ENCODE measurements at places on chromosomes 12 and 14.

- DNase-seq = no peak
Observed at GRCh38 chr14:33691907-33692306, 259.0 kb downstream of the EGLN3 start.

DNA sequence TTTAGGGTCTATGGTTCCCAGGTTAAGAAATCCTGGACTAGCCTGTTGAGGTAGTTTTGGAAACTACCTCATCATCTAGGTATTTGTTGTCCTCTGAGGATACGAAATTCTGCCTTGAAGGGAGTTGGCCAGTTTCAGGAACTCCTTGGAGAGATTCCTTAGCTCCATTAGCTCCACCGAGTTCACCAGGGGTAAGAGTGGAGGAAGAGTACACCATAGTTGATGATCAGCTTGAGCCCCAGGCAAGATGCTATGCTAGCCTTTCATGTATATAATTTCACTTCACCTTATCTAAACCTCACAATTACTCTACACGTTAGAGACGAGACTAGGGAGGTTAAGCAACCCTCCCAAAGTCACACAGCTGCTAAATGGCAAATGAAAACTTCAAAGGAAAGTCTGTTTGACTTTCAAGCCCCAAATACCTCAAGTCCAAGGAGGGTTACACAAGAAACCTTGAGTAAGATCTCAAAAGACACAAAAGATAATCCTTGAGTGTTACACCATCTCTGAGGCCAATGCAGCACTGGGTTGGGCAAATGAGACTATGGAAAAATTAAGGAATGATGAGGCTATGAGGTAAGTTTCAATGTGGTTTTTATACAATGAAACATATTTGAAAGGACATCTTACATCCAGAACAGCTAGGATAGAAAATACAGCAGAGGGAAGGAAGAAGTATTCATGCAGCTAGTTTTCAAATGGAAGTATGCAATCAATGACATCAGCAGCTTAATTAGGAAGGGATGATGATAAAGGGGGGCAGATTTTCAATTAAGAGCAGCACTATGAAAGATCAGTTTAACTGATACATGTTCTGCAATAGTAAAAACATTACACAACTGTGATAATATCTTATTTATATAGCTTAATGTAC lies 97.2 kb upstream of the KRAS start:
- no peak for DNase-seq

- no peak for DNase-seq
Observed at GRCh38 chr14:62247266-62247665, 485.0 kb downstream of the SNAPC1 start.

GRCh38 chr14:36451310-36452065 lies 68.5 kb downstream of the NKX2-1 start:
- DNase-seq = no peak

- no peak for DNase-seq
Observed at GRCh38 chr12:39840422-39840821, 220.8 kb upstream of the ABCD2 start.

- DNase-seq = no peak
Observed at GRCh38 chr12:5088586-5089264, 45.0 kb downstream of the KCNA5 start.

DNA sequence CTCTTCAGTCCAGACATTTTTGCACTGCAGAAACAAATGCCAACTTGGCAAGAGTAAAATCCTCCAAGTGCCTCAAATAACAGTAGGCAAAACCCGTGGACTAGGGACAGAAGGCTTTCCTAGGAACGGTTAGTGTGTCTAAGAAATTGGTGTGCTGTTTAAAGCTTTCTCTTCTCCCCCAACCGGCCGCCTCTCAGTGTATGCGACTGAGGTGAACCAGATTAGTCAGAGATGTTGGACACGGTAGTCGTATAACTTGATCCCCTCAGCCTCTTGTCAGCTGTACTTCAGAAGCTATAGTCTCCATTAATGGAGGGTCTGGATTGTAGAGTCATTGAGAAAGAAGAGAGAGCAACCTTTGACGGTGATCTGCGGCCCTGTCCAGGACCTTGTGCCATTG lies 21.7 kb downstream of the PPFIBP1 start:
- no peak for DNase-seq

- DNase-seq = no peak
Observed at GRCh38 chr12:102958073-102958829, 777 bp downstream of the ASCL1 start.

DNA sequence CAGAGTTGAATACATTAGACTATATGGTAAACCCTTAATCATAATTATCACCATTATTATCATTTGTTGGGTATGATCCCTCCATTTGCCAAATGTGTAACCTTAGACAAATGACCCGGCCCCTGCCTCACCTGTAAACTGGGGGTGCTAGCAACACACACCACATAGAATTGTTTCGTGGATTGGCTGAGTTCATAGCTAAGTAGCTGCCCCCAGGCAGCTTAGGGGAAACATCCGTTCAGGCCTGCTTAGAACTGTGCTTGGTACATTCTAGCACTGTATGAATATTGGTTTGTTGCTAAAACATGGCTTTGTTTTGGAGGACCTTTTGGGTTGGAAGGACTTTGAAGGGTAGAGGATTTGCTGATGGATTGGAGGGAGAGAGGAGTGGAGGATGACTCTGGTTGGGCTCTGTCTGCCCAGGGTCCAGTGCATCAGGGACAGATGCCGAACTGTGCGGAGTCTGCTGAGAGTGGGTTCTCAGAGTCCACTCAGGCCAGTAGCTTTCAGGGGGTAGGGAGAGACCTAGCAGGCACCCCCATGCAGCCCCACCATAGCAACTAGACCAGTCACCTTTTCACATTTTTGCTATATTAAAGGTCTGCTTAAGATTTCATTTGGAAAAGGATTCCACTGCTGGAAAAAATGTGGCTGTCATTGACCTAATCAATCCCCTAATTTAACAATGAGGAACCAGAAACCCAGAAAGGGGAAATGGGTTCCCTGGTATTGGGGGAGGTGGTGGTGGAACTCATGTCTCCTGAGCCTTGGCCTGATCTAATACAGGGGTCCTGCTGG lies 2.2 kb downstream of the RIN3 start:
- DNase-seq = no peak

DNA sequence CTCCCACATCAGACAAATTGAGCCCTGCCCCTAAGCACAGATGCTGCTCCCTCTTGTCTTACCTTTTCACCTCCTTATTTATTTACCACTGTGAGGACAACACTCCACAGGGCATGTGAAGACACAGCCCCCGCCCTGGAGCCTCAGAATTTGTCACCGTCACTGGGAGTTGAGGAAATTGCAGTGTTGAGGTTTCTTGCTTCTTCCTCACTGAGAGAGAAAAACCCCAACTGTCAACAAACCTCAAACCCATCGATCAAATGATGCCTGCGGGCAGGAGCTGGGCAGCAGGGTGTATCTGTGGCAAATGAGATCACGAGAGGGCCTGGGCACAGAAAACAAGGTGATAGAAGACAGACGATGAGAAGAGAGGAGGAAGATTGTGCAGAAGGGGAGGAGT lies 30.5 kb upstream of the PLEKHG3 start:
- DNase-seq = no peak

DNA sequence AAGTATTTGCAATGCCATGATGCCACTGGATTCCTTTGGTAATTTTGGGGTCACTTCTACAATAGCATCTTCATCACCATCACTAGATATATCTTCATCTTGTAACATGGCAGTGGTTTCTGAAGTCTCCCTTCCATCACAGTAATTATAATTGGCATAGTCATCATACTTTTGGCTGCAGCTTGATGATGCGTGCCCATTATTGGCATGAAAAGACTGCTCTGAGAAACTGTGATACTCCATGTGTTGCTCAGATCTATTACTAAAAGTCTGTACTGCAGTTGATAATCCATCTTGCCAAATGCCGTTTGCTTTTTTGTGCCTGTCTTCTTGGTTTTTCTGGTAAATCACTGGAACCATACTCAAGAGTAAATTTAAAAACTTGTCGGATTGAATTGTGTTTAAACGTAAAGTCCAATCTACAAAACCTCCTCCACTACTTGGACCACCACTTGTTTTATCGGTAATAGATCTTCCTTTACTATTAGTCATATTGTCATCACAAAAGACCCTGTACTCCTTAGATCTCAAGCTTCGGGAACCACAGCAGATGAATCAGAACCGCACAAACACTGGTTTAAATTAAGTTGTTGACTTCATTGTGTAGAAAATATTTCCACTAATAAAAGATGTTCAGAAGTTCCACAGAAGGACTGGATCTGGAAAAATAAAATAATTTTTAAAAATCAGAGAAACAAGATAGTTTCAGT lies 29.9 kb downstream of the SLC41A2 start:
- no peak for DNase-seq

DNA sequence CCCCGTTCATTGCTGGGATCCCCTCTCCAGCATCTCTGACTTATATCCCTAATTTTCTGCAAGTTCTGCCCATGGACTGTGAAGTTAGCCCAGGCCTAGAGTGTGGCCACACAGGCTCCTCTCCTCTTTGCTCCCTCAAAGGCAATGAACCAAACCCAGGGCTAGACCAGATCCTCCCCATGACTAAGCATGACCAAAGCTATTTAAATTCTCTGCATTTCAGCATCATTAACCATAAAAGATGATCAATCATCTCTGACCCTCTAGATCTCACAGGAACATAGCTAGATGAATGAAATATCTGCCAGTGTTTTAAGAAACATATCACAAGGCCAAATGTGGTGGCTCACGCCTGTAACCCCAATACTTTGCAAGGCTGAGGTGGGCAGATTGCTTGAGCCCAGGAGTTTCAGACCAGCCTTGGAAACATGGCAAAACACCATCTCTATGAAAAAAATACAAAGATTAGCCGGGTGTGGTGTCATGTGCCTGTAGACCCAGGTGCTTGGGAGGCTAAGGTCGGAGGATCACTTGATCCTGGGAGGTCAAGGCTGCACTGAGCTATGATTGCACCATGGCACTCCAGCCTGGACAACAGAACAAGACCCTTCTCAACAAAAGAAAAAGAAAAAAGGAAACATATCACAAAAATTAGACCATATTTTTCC lies 2.2 kb upstream of the KRT3 start:
- no peak for DNase-seq

DNA sequence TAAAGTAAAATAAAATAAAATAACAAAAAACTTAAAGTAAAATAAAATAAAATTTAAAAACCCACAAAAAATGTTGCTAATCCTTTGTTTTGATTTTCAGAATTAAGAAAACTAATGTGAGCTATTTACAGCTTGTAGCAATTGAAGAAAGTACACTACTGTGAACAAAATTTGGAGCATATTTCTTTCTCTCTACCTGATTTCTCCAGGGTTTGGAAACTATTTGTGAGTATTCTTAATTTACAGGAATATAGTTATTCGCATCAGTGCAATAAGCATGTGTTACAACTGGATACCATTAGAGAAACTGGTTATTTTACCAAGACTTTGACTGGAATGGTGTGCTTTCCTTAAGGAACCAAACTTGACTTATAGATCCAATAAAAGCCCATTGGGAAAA lies 86.1 kb upstream of the CNOT2 start:
- no peak for DNase-seq

GRCh38 chr12:15522574-15523187 lies 200.4 kb downstream of the PTPRO start:
- DNase-seq = no peak

DNA sequence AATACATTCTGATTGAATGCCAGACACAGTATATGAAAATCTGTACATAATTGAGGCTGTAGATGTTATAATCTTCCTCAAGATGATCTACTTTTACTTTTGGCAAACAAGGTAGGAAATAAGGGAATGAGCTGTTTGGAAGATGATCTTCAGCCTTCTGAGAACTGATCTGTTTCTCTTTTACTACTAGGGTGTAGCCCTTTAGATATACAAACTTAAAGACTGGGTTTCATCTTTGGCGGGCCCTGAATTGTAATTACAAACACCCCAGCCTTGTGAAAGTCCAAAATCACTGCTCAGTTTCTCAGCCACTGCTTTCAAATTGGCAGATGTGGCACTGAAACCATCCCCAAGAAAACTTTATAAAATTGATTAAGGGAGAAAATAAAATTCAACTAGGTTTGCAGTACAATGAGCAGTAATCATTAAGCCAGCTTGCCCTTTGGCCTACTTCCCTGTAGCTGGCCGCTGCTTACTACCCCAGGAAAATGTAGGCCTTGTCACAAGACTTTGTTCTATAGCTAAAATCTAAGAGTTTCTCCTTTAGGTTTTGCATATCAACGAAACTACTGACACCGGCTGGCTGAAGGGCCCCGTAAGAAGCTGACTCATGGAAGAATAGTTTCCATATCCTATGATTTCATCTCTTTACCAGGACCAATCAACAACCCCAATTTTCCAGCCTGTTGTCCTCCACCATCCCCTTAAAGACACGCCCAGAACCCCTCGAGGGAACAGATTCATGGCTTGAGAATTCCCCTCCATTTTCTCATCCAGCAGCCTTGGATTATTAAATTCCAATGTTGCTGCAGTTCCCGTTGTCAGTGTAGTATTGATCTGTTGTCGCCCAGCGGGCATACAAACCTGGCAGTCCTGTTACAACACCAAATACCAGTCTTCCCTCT lies 210.8 kb downstream of the PCNX1 start:
- DNase-seq = no peak

GRCh38 chr12:6161124-6161882 lies 36.8 kb upstream of the VWF start:
- no peak for DNase-seq

DNA sequence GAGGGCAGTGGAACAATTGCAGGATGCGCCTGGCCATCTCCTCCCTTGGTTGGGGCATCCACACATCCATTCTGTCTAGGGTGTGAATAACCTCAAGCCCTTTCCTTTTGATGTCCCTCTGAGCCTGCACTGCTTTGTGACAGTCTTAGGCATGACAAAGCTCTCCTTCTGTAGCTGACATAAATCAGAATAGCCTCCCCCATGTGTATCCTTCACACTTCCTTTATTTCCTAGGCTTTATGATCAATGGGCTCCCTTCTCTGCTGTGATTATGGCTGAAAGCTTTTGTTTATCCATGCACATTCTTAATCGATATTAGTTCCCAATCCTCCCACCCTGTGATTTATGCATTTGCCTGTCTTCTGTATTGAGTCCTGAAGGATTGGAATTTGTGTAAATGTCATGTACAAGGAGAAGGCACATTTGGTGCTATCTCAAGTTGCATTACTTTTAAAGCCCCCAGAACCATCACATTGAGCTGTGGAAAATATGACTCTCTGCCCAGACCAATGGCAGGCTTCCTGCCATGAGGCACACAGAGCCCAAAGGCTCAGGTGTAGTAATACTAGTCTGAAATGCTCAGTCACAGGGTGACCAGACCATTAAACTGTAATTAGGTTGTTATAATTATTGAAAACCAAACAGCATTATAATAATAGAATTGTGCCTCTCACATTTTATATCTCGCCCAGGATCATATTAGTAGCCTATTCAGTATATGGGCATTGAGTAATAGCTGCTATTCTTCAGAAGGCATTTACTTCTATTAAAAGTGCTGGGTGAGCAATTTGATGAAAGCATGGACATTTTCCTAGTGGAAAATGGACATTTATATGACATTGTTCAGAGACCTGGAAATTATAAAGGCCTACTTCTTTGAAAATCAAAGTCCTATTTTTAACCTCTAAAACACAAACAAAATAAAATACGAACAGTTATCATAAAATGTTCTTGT lies 14.0 kb downstream of the EMP1 start:
- DNase-seq = no peak

- DNase-seq = no peak
Observed at GRCh38 chr14:101111620-101112290, 208.2 kb upstream of the RTL1 start.
